Endodermal cell (in vitro differentiated cells): ENCODE measurements at places on chromosomes 4 and X.
A peak's percentile ranks its signal among the peaks of the same experiment; 100 is the strongest.

DNA sequence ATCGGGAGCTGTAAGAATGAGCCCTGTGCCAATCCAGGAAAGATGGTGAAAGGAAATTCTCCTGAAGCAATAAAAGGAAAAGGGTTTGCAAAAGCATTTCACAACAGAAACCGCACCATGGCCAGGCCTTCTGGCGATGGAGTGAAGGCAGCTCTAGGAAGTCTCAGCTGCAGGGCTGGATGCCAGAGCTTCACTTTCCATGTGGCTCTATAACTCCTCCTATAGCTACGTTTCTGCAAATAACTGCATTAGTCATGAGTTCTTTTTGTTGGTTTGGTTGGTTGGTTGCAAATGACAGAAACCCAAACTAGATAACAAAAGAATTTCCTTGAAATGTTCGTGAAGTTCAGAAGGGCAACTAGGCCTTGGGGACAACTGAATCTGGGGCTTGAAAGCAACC is 84.6 kb downstream of the RELL1 start:
- H3K27ac ChIP-seq = no peak overlapping the region
- DNase-seq = no peak
- no peaks in the 10 kb centered on the region for H3K36me3 ChIP-seq
- H3K27me3 ChIP-seq = no peaks in the 10 kb centered on the region
- no peaks in the 10 kb centered on the region for H3K4me1 ChIP-seq
- no peak overlapping the region for H3K4me3 ChIP-seq

GRCh38 chr4:123449362-123449761 is 52.8 kb downstream of the SPRY1 start:
- H3K27ac ChIP-seq = no peak overlapping the region
- H3K27me3 ChIP-seq = no peaks in the 10 kb centered on the region
- H3K4me3 ChIP-seq = no peak overlapping the region
- no peak for DNase-seq

DNA sequence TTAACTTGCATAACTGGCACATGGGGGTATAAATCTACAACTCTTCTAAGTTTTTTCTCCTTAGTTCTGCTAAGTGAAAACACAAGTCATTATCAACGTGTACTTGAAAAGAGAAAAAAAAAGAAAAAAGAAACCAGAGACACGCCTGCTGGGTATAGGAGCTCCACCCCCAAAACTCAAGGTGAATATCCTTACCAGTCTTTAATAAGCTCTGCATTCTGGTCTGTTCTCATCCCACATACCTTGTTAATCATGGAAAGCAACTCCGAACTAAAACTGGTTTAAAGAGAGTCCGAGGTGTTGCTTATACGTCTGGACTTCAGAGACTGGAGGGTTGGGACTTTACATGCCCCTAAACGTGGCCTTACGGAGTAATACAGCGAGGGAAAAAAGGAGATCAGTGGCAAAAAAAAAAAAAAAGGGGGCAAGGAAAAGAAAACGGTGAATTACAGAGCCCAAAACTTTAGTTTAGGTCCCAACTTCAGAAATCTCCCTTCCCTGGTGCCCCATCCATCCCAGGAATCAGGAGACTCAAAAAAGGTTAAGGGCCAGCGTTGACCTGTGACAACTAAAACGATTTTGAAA is 1.0 kb downstream of the PGRMC2 start:
- peaks cover 27% of the 10 kb centered on the region for H3K36me3 ChIP-seq
- peak overlapping the region; percentile 97 for H3K27ac ChIP-seq
- no peaks in the 10 kb centered on the region for H3K27me3 ChIP-seq
- H3K4me1 ChIP-seq = peaks cover 3% of the 10 kb centered on the region
- H3K4me3 ChIP-seq = peak overlapping the region; percentile 96

DNA sequence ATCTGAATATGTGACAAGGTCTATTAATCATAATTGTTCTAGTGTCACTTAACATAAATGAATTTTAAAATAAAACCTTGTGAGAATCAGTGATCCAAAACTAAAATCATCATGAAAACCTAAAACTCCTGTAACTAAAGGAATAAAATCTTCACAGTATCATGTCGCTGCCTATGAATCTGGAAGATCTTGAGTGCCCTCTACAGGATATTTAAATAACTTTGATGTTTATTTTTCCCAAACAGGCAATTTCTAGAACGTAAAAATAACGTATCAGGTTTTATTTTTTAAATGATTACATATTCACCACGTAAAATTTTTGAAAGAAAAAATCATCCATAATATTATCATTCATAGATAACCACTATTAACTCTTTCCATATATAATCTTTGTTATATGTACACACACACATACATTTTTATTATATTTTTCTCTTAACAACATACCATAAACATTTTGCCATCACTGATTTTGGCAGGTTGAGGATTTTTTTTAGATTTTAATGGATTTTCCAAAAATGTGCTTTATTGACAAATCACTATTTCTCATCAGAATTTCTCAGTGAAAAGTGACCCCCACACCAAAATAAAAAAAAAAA is 79.6 kb downstream of the COMMD8 start:
- no peaks in the 10 kb centered on the region for H3K36me3 ChIP-seq
- H3K4me1 ChIP-seq = no peaks in the 10 kb centered on the region
- no peak overlapping the region for H3K4me3 ChIP-seq
- no peaks in the 10 kb centered on the region for H3K27me3 ChIP-seq

GRCh38 chr4:133801883-133802282 is 399.7 kb downstream of the PABPC4L start:
- H3K27me3 ChIP-seq = no peaks in the 10 kb centered on the region
- DNase-seq = no peak
- no peak overlapping the region for H3K27ac ChIP-seq
- H3K4me3 ChIP-seq = no peak overlapping the region

- no peaks in the 10 kb centered on the region for H3K36me3 ChIP-seq
- no peak overlapping the region for H3K27ac ChIP-seq
- no peaks in the 10 kb centered on the region for H3K4me1 ChIP-seq
- H3K27me3 ChIP-seq = no peaks in the 10 kb centered on the region
Measured at GRCh38 chr4:69095301-69095731, 958 bp upstream of the UGT2B7 start.
